LHCN-M2 (cell line): ENCODE measurements at places on chromosomes 6 and 20.

GRCh38 chr20:41499064-41499463 is 119.1 kb downstream of the CHD6 start:
- no peak for DNase-seq

- no peak for DNase-seq
Measured at GRCh38 chr20:25535762-25536161, 49.6 kb downstream of the NINL start.

GRCh38 chr6:42519779-42520178 is 44.0 kb upstream of the UBR2 start:
- DNase-seq, result no peak

DNA sequence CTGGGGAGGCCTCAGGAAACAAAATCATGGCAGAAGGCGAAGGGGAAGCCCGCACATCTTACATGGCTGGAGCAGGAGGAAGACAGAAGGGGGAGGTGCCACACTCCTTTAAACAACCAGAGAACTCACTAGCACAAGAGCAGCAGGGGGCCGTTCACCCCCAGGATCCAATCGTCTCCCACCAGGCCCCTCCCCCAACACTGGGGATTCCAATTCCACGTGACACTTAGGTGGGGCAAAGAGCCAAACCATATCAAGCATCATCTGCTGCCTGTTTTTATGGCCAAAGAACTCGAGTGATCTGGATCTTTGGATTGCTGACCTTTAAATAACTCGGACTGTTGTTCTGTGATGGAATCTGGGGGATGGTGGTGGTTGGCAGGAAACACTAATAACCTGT is 28.0 kb downstream of the PNLDC1 start:
- peak; percentile 18 for DNase-seq

DNA sequence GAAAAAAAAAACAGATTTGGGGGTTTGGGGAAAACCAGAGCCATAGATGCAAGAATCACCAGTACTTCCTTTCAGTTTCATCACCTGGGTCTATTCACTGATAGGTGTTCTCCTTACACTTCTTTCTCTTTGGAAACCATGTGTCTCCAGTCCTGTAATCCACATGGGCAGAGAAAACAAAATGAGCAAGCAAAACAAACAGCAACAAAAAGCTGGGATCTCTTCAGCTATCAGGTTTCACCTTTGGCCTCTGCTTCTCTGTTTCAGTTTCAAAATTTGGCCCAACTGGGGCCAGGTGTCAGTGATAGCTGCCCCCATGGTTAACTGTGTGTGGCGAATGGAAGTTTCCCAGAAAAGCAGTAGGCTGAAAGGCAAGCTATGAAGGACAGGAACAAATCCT is 220.0 kb upstream of the THBS2 start:
- no peak for DNase-seq

DNA sequence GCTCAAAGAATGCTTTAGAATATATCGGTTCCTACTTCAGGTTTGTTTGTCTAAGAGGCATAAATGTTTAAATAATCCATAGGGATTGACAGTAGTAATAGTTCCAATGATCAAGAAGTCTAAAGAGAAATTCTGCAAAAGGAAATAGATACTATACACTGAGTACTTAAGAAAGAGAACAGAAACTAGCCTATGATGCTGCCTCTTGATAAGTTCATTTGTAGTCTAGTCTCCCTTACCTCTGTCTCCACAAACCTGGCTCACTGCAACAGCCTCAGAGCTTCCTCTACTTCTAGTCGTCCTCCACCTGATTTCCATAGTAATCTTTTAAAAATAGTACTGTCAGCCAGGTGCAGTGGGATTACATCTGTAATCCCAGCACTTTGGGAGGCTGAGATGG is 511.8 kb downstream of the LMBRD1 start:
- no peak for DNase-seq
